Activated T-cell treated with anti-CD3 and anti-CD28 coated beads, Interleukin-2, amount 50 U/mL, for 72 hours (primary cell): ENCODE measurements at places on chromosomes 4 and X.
A peak's percentile ranks its signal among the peaks of the same experiment; 100 is the strongest.

DNA sequence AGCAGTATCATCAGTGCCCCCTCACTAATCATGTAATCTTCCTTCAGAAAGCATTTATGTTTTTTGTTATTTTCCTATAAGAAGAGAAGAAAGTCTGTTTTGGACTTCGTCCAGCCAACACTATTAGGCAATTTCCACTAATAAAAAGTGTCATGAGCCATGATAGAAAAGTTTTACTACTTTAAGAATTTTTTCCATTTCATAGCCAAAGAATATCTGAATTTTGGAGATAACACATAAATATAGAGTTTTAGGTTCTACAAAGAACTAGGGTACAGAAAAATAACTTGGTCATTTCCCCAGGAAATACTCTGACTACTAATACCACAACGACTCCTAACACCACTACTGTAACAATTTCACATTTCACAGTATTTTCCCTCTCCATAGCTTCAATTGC, 41.8 kb upstream of the VEGFC start:
- no peak for DNase-seq

- no peak for DNase-seq
These were observed 6.1 kb upstream of the PDHA2 start for GRCh38 chr4:95833711-95834194.

DNA sequence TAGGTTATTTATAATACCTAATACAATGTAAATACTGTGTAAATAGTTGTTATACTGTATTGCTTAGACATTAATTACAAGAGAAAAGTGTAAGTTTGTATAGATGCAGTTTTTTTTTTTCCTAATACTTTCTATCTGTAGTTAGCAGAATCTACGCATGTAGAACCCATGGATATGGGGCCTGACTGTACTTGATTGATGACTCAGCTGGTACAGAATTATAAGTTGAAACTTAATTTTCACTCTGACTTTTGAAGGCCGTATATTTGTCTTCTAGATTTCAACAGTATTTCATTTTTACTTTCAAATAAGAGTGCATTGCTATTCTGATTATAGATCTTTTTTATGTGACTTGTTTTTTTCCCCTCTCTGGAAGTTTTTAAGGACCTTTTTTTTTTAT, 30.8 kb upstream of the NDUFC1 start:
- DNase-seq, result no peak

DNA sequence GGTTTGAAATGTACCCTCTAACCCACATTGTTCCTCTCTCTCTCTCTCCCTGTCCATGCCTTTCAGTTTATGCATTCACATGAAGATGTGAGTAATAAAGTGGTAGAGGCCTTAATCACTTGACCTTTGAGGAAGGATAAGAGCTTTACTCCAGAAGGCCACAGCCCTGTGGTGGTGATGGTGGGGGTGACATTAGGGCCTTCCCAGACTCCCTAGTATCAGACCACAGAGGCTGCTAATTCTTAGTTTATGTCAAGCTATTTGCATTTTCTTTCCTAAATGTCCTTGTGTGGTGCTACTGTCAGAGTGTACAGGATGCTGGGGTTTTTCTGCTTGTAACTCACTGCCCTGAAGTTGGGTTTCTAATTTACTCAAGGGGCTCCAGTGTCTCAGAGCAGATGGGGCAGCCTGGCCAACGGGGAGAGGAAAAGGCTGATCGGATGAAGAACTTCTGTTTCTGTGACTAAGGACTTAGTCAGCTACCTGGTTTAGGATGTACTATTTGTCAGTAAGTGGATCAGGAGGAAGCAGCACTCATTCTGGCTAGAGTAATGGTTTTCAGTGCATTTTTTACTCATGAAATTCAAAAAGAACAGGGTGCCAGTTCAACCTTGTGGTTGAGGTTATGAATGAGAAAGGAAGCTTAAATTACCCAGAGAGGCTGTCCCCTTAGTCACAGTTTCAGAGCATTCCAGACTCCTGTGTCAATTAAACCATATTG, 509.6 kb upstream of the DIPK2B start:
- peak; percentile 58 for DNase-seq

- DNase-seq, result peak; percentile 66
These were observed at the start of gene TLR2 for GRCh38 chr4:153684182-153684970. Gene TLR2 (plus strand): TSS chr4:153684280. CDS start chr4:153702908, 18,628 bp downstream.

DNA sequence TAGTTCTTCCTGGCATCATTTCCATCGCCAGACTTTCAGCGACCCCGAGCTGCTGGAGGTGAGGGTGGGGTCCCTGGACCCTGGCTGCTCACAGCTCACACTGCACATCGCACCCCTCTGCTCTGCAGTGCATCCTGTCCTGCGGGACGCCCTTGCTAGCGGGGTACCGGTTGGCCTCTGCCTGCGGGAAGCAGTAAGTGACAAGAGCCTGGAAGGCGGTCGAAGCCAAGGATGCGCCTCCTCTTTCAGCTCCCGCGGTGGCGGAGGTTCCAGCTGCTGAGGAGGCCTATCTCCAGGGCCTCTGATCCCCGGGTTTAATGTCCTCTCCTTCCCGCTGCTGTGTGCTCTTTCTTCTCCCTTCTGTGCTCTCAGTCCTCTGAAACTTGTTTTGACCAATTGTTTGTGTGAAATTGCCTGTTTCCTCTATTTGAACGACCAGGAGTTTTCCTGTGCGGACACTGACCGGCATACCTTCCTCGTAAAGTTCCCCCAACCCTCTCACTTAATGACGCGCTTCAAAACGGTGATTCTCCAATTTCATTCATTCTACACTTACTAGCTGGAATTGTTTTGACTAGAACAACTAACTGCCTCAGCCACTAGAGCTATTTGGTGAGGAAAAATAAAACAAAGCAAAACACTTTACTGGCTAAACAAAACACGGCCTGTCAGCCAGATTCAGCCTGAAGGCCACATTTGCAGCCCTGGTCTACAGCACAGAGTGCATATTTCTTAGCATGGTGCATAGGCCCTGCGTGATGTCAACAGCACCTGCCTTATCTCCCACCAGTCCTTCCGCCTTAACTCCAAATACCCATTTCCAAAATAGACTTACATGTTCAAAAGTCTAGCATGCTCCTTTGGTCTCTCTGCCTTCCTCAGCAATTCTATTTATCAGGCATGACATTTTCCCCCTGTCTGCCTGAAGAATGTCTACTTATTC, 28.0 kb downstream of the MGAT4D start:
- no peak for DNase-seq

DNA sequence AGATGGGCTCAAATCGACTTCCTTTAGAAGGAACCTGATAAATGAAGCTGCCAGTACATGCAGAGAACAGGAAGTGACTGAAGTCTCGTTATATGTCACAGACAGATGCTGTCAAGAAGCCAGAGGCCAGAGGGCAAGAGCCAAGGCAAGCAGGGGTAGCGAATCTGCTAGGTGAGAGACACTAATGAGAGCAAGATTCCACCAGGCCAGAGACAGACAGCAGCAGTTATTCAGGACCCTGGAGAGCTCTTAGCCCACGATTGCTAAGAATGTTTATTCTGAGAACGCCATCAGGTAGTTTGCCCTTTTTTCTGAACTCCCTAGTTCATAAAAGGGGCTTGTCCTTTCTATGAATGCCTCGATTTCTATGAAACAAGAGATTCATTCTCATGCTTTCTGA, 73.7 kb downstream of the BEND2 start:
- peak; percentile 1 for DNase-seq

GRCh38 chr4:83489711-83490326, 4.9 kb upstream of the ABRAXAS1 start:
- DNase-seq, result no peak

DNA sequence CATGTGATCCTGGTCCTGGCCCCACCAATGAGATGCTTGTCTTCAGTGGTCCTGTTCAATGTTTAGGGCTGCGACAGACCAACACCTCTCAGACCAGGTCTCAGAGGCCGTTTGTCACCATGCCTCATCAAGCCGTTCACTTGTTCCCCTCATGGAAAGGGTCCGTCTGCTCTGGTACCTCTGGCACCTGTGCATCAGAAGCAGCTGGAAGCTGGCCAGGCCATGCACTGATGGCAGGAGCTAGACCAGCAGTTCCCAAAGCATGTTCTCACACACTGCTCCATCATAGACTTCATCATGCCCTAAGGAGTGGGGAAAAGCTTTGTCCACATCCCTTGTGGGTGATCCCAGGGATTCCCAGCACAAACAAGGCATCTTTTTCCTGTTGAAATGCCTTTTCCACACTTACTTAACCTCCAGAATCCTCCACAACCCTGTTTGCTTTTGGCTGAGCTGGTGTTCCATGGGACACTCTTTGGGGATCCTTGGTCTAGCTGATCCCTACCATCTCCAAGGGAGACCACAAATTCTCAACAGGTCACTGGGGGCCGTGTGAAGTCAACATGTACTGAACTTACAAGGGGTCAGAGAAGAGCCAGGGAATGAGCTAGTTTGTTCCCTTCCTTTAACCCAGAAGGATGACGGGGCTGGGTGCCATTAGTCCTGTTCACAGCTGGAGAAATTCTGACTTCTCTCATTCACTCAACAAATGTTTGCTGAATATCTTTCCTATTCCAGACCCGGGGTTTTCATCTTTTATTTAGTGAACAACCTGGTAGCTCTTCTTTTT, 21.8 kb downstream of the SH3TC1 start:
- DNase-seq, result no peak

DNA sequence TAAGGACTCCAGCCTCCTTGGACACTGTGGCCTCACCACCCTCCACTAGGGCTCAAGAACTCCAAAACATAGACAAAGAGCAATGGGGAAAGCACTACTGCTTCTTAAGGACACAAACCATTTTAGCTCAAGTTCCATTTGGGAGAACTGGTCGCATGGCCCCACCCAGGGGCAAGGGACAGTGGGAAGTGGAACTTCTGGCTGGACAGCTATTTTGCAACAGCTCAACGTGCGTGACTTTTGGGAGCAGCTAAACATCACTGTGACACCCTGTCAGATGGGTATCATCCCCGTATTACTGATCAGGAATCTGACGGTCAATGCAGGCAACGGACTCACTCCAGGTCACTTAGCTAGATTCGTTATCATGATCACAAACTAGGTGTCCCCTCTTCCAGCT, 9.0 kb upstream of the GLOD5 start:
- no peak for DNase-seq

DNA sequence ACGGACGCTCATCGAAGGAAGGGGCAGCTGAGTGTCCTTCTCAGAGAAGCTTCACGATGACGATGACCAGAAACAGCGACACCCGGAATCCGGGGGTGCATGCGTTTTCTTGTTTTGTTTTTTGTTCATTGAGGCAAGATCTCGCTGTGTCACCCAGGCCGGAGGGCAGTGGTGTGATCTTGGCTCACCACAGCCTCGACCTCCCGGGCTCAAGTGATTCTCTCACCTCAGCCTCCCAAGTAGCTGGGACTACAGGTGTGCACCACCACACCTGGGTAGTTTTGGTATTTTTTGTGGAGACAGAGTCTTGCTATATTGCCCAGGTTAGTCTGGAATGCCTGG, 19.8 kb downstream of the DGKQ start:
- DNase-seq, result no peak

GRCh38 chr4:172657081-172657480, 511.5 kb upstream of the GALNT7 start:
- DNase-seq, result no peak

DNA sequence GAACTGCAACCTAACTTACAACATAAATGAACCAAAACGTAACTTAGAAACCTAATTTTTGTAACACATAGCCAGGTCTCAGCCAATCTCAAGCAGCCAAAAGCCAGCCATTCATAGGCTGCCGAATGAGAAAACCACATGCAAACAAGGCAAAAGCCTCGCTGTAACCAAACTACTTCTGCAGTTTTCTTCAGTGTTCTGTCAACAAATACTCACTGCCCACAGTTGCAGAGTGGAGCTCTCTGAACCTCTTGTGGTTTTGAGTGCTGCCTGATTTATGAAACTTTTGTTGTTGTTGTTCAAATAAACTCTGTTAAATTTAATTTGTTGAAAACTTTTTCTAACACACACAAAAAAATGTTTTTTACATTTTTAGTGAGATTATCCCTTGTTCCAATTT, 251.2 kb downstream of the PAPSS1 start:
- no peak for DNase-seq

GRCh38 chr4:139144161-139144859, 32.7 kb downstream of the ELF2 start:
- DNase-seq, result no peak

- DNase-seq, result no peak
These were observed 57.0 kb downstream of the XAGE2 start for GRCh38 chrX:52425775-52426174.

GRCh38 chrX:41137589-41137988, 52.3 kb downstream of the USP9X start:
- DNase-seq, result no peak

DNA sequence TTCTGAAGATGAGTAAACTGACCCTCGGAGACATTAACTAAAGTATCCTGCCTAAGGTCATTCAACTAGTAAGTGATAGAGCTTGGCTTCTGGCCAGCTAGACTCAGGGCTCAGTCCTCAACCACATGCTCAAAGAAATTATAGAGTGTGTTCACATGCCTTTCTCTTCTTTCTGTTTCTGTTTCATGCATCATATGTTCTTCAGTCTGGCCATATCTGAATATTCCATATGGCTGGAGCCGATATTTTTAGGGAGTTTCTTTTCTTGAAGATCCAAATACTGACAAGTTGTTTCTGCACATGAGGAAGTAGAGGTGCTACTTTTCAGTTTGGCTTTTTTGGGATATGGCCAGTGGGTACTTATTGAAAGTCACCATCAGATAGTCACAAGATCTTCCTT, 44.9 kb downstream of the MMRN1 start:
- no peak for DNase-seq

GRCh38 chrX:48520976-48521352, 644 bp upstream of the EBP start:
- DNase-seq, result no peak

DNA sequence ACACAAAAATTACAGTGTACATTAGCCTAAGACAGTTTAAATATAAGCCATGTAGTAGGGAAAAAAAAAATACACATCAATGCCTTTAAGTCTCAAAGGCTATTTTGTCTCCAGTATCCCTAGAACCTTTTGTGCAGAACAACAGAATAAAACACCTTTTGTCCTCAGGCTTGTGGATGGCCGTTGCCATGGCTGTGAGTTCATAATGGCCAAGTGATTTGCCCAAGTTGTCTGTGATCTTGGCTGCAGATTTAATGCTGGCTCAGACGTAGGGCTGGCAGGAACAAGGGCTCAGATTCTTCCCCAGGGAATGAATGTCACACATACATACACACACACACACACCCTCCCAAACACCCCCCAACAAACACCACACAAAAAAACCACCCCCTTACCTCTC, 25.3 kb downstream of the GPM6B start:
- DNase-seq, result no peak

DNA sequence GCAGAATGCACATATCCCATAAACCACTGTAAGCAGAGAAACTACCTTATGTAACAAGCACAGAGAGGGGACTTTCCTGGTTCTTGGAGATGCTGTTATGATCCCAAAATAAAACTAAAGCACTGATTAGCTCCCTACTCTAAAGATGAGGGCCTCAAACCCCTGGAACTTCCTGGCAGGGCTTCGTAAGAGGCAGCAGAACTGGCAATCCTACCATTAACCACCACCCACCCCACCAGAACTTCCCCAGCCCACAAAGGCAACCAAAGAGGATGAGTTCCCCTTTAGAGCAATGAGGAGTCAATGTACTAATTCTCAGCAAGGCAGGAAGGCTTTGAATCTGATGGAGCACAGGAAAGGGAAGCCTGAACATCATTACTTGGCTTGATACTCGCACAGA, 436.5 kb upstream of the FRG1 start:
- DNase-seq, result no peak

GRCh38 chr4:83810428-83810827, 274.5 kb downstream of the GPAT3 start:
- no peak for DNase-seq

GRCh38 chrX:85139422-85139821, 104.2 kb downstream of the SATL1 start:
- no peak for DNase-seq
